ENCODE measurements at places on chromosomes 12 and 14. TPM values are rescaled to one million over a fixed set of nuclear protein-coding genes. Genes with fewer than 3 reads are reported as not detected.

GRCh38 chr12:90250042-90250441, 541.4 kb upstream of the ATP2B1 start:
- DNase-seq = no peak

DNA sequence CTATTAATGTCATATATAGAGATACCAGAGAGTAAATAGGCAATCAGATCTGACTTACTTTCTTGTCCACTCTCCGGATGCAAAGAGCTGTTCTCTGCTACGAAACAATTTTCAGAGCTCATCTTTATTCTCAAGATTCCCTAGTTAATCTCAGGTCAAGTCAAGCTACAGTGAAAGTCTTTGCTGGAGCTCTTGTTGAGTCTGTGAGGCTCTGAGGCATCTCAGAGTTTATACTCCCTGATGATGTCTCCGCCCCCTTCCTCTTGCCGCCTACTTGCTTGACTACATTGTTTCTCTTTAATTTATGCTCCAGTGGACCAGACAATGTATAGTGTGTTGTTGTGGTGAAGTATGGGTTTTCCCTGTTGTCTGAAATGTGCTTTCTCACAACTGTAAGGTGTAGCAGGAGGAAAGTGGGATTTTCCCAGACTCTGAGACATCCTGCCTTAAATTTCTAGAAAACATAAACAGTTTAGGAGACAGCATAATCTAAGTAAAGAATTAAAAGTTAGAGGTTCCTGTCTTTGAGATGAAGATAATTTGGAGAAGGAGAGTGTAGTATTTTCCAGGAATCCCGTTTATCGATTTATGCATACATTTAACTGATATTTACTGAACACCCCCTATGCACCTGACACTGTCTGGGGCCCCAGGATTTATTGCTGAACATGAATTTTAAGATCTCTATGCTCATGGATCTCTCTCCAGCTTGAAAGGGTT, at the start of gene CD69:
Gene CD69, minus strand, starts transcription at position 203 of the 720 bp plus-strand sequence. Its CDS starts 81 bp downstream, at position 122.
- peak; percentile 82 for DNase-seq

- DNase-seq = no peak
Observed at GRCh38 chr14:77912754-77913556, 113.0 kb downstream of the ADCK1 start.

- no peak for DNase-seq
Observed at GRCh38 chr14:102951034-102951433, 28.6 kb downstream of the AMN start.

GRCh38 chr12:46617167-46617566, 208.6 kb downstream of the SLC38A4 start:
- no peak for DNase-seq

GRCh38 chr14:97854918-97855317, 1057.7 kb downstream of the VRK1 start:
- DNase-seq = no peak

DNA sequence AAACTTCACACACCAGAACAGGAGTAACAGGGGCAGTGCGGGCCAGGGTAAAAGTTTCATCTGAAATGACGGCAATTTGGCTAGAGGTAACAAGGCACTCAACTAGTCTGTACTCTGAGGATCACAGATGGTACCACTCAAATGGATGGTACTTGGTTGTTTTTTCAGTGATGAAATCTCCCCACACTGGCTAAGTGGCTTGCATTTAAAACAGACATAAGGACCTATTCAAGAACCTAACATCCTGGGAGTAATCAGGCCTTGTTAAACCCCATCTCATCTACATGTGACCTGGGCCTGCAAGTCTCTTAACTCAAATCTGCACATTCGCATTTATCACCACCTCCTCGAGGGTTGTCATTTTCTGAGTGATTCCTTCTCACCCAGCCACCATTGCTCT, 90.8 kb downstream of the PRKAB1 start:
- DNase-seq = no peak

The PDE3A gene
- total RNA-seq = 9.4 TPM

GRCh38 chr12:39451977-39452376, 9.1 kb upstream of the KIF21A start:
- DNase-seq = no peak

DNA sequence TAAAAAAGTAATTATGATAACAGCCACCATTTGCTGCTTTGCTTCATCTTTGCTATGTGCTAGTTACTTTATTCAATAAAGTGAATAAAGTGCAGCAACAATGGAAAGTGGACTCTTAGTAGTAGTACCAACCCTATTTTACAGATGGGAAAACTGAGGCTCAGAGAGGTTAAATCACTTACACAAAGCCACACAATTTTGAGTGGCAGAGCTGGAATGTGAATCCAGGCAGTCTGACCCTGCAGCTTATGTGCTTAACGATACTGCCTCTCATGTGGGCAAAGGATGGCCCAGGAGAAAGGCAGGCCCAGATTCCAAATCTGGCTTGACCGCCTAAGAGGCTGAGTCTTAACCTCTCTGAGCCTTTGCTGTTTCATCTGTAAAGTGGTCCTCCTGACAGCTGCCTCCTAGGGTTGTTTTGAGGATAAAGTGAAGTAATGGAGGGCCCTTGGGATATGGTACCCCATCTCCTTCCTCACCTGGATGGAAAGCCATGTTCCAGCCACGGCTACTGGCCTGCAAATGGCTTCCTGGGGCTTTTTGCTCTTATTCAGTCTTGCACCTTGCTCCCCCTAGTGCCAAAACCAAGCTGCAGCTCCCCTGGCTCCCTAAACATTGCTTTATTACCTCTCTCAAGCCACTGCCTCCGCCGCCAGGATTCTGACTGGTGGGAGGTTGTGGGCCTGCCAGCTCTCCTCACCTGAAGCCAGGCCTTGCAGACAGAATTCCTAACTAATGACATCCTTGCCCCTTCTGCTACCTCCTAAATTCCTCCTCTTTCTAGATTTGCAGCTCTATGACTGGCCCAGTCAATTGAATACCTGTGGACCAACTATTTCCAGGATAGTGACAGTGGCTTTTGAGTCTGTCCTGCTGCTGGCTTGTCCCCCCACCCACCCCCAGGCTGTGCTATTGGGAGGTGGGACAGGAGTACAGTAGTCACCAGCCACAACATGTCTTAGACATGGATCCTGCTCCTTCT, 283.3 kb upstream of the PWP1 start:
- no peak for DNase-seq

GRCh38 chr14:93759719-93760307, 28.5 kb downstream of the PRIMA1 start:
- DNase-seq = no peak

GRCh38 chr12:94941440-94941862, 62.0 kb downstream of the NDUFA12 start:
- no peak for DNase-seq

The TOGARAM1 gene
- 37.3 TPM for total RNA-seq

The RND1 gene
- total RNA-seq = 0.83 TPM

DNA sequence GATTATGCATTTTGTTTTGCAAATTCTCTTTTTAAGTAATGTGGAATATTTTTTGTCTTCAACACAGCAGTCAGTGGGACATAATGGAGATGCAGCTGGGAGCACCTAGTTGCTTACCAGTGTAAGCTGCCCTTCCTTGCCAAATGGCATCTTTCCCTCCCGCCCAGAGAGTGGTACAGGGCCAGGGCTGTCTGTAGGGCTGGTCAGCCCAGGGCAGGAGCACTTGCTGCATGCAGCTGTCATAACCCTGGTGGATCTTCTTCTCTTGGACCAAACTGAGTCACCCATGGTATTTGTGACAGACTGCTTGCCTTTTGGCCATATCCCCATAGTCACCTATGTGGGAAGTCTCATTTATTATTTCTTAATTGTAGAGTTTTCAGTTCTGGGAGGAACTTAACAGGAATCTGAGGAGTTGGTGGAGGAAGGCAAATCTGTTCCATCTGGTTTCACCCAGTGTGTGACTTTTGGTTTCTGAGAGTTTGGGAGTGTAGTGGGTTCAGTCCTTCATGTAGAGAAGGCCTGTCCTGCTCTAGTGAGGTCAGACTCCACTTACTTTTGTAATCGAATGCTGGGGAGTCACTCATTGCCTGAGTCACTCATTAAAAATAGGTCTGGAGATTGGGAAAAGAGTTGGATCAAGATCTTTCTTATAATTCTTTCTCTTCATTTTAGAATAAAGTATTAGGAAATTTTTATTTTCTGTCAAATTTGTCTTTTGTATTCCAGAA, 62.0 kb upstream of the ASPG start:
- DNase-seq = no peak

GRCh38 chr12:41438854-41439541, 250.9 kb downstream of the PDZRN4 start:
- DNase-seq = no peak

- peak; percentile 92 for DNase-seq
Observed at GRCh38 chr14:99605299-99605961, 1.4 kb upstream of the CCDC85C start.

- peak; percentile 57 for DNase-seq
Observed at GRCh38 chr12:130859161-130859560, 12.7 kb upstream of the RAN start.

The IAPP gene
- not detected for total RNA-seq

The NFATC4 gene
- 29.2 TPM for total RNA-seq

DNA sequence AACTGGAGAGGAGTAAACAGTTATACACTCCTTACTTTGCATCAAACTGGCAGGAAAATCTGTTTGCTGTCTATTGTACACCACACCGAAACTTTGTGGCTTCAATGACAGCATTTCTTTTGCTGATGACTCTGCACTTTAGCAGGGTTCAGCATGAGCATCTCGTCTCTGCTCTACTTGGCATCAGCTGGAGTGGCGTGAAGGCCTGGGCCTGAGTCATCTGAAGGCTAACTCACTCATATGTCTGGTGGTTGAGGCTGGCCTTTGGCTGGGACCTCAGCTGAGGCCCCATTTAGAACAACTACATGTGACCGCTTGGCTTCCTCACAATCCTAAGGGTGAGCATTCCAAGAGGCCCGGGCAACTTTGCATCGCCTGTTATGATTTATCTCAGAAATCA, 28.7 kb upstream of the REP15 start:
- DNase-seq = peak; percentile 54

- no peak for DNase-seq
Observed at GRCh38 chr12:42343721-42344120, 17.8 kb downstream of the PPHLN1 start.

DNA sequence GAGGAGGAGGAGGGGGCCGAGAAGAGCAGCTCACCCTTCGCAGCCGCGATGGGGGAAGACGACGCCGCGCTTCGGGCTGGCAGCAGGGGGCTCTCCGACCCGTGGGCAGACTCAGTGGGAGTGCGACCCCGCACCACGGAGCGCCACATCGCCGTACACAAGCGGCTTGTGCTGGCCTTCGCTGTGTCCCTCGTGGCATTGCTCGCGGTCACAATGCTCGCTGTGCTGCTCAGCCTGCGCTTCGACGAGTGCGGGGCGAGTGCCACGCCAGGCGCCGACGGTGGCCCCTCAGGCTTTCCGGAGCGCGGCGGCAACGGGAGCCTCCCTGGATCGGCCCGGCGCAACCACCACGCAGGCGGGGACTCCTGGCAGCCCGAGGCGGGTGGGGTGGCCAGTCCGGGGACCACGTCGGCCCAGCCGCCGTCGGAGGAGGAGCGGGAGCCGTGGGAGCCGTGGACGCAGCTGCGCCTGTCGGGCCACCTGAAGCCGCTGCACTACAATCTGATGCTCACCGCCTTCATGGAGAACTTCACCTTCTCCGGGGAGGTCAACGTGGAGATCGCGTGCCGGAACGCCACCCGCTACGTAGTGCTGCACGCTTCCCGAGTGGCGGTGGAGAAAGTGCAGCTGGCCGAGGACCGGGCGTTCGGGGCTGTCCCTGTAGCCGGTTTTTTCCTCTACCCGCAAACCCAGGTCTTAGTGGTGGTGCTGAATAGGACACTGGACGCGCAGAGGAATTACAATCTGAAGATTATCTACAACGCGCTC, 745 bp downstream of the TRHDE start:
- DNase-seq = peak; percentile 72

The HCAR1 gene
- total RNA-seq = 7.0 TPM

The LRP1-AS gene
- total RNA-seq = not detected

The VCPKMT gene
- 16.8 TPM for total RNA-seq

DNA sequence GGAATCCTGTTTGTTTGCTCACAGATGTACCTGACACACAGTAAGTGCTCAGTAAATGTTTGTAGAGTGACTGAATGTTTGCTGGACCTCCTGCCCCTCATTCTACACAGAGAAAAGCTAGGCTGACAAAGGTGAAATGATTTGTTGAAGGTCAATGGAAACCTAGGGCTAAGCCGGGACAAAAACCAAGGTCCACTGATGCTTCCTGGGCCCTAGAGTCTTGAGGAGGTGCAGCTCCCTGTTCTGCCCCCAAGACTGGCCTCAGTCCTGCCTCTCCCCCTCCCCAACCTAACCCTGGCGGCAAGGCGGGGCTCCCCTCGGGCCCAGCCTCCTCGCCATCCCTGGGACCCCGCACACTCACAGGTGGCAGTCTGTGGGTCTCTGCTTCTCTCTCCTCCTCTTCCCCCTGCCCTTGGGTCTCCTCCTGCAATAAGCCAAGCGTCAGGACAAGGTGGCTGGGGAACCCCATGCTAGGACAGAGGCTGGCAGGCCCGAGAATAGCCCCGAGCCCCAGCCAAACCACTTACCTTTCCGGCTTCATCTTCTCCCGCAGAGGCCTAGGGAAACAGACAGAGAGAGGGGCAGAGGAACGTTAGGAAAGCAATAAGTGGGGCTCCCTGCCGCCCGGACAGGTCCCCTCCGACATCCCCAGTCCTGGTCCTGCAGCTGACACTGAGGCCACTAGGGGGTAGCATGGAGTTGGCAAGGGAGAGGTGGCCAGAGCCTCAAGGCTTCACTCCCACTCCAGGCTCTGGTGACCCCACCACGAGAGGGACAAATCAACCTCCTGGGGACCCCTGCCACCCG, 9.3 kb downstream of the PGF start:
- peak; percentile 91 for DNase-seq

The INSM2 gene
- not detected for total RNA-seq

DNA sequence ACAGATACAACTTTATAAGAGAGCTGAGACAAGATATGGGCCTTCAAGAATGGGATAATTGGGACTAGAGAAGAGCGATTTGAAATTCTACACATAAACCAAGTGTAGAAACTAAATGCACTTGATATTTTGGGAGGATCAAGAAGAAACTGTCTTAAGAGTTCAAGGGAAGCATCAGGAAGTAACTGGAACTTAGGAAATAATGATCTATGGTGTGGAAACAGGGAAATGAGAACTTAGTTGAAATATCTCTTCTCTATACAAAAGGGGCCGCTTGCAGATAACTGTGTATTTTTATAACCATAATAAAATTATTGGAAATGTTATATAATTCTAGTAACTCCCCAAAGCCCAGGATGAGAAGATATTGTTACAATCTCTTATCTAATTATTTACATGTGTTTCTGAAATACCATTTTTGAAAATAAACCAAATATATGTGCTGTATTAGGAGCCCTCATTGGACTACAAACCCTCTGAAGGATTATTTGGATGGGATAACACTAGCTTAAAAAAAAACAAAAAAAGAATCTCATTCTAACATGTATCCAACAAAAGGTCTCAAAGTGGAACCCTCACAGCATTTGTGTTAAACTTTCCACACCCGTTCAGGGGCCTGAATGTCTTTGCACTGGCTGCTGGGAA, 84.7 kb upstream of the FLRT2 start:
- DNase-seq = no peak

GRCh38 chr12:28512876-28513275, 322.6 kb downstream of the CCDC91 start:
- DNase-seq = no peak

The TMEM63C gene
- total RNA-seq = 8.5 TPM

- DNase-seq = no peak
Observed at GRCh38 chr14:67389275-67389674, 22.7 kb downstream of the PLEK2 start.
